ENCODE measurements at places on chromosomes 6 and 20. TPM values are rescaled to one million over a fixed set of nuclear protein-coding genes. Genes with fewer than 3 reads are reported as not detected.

The CCNC gene
- 103 TPM for polyA plus RNA-seq

The SIRPB1 gene
- polyA plus RNA-seq: 0.30 TPM

The BMP2 gene
- polyA plus RNA-seq: 19.4 TPM

The PRSS16 gene
- polyA plus RNA-seq: 0.28 TPM
